ENCODE measurements at places on chromosomes 7 and 10.

DNA sequence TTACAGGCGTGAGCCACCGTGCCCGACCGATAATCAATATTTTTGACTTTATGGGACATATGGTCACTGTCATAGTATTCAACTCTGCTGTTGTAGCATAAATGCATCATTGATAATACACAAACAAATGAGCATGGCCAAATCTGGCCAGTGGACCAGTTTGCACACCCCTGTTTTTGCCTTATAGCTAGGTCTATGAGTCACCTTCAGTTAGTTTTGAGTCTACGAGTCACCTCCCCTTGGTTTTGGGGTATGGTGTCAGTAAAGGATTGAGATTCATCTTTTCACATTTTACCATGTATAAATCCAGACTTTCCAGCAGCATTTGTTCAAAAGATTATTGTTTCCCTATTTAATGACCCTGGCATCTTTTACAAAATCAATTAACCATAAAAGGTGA is 362.5 kb upstream of the NRP1 start:
- no peak for DNase-seq

GRCh38 chr7:121077165-121077630 is 88.7 kb downstream of the CPED1 start:
- DNase-seq = no peak

- no peak for DNase-seq
Measured at GRCh38 chr7:28986028-28986764, 28.1 kb upstream of the TRIL start.

GRCh38 chr10:5694573-5694972 is 9.9 kb downstream of the TASOR2 start:
- DNase-seq = no peak

DNA sequence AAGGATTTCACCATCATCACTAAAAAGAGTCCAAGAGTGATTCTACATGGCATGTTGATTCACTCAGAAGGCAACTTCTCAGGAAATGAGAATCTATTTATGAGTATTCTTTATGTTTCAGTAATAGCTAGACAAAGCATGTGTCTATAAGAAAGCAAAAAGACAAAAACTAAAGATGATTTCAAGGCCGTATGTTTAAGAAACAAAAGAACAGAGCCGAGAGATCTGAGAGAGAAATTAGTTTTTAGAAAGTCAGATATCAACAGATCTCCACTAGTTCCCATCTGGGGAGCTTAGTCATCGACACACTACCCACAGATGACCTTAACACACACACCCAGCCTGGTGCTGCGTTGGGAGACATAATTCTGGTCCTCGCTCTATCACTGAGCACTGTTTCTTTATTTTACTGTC is 21.0 kb downstream of the PIP4K2A start:
- DNase-seq = no peak
